Activated CD8-positive, alpha-beta memory T cell treated with anti-CD3 and anti-CD28 coated beads for 1 hour (primary cell): ENCODE measurements at places on chromosomes 5 and 9.

GRCh38 chr5:39201781-39202596, 17.4 kb downstream of the FYB1 start:
- no peak for DNase-seq

DNA sequence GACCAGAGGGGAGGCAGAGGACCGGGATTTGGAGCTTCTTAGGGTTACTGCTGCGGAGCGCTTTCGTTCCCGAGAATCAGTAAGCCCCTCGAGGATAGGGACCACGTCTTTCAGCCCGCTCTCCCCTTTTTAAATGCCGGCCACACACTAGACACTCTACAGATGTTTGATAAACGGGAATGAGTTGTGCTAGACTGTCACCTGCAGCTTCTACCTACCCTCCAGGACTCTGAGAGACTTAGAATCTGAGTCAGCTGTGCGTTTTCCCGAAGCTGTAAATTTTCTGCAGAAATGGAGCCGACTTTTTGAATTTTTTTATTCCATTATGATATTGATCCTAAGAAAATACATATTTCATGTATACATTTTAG, 670 bp downstream of the CCDC171 start:
- no peak for DNase-seq

DNA sequence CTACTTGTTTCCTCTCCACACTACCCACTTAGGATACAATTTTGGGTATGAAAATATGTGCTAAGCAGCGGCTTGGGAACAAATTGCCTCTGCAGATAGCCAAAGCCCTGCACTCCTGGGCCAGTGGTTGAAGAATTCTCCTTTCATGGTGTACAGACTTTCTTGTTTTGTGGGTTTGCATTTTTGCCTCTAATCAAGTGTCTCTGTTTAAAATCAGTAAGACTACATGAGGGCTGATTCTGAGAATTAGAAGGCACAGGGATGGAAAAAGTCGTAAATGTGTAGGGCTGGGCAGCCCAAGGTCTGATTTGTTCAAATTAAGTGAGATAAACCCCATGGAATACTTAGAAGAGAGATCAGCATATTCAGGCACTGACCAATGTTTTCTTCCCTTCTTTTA, 103.7 kb upstream of the CD180 start:
- DNase-seq: no peak

DNA sequence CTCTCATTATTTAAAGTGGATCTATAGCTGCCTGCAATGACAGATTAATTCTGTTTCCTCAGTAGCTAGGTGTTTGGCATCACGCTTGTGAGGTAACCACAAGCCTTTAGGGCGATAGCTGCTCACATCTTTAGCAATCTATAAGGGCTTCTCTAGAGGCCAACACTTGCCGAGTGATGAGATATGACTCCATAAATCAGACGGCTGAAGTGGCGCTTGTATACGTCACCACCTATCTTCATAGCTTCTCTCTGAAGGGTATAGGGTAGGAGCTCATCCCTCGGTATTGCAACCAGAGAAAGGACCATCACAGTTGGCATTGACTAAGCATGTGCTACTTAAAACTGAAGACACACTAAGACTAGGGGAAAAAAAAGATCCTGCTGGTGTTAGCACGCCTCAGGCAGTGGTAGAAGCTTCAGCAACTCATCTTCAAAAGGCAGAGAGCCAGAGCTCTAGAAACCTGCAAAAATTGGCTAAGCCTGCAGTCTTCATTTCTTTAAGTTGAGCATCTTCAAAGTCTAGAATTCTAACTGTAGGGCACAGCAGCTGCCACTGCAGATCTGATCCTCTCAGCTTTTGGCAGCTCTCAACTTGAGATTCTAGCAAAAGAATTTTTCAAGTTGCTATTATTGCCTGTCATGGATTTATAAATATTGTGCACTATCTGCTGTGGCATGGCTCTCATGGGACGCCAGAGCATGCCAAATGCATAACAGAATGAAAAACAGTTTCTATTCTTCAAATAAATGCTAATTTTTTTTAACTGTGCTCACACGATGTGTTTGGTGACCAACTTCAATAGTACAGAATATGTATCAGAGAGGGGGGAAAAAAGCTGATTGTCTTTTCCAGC, 37.5 kb downstream of the PSMB7 start:
- DNase-seq: no peak

GRCh38 chr9:107049046-107049802, 186.3 kb downstream of the ZNF462 start:
- DNase-seq: no peak

GRCh38 chr9:137067860-137068538, 2.4 kb downstream of the SAPCD2 start:
- DNase-seq: peak; percentile 68

- no peak for DNase-seq
Measured at GRCh38 chr5:147467973-147468508, 41.8 kb downstream of the DPYSL3 start.

DNA sequence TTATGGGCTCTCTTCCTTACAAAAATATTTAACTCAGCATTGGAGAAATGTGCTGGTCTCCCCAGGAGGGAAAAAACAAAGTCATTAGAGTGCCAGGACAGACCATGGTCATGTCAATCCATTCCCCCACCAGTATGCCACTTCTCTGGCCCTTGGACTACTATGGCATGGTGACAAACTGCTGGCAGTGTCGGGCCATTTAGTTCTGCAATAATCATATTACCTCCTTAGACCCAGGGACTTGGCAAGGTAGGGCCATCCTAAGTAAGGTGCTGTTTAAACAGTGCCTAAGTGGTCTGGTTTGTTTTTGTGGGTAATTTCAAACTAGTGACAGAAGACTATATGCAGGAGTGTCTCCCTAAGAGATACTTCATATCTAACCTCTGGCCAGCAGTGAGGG, 177.8 kb upstream of the STK32A start:
- no peak for DNase-seq

- DNase-seq: peak; percentile 44
Measured at GRCh38 chr9:99057665-99058625, 47.0 kb upstream of the TGFBR1 start.

DNA sequence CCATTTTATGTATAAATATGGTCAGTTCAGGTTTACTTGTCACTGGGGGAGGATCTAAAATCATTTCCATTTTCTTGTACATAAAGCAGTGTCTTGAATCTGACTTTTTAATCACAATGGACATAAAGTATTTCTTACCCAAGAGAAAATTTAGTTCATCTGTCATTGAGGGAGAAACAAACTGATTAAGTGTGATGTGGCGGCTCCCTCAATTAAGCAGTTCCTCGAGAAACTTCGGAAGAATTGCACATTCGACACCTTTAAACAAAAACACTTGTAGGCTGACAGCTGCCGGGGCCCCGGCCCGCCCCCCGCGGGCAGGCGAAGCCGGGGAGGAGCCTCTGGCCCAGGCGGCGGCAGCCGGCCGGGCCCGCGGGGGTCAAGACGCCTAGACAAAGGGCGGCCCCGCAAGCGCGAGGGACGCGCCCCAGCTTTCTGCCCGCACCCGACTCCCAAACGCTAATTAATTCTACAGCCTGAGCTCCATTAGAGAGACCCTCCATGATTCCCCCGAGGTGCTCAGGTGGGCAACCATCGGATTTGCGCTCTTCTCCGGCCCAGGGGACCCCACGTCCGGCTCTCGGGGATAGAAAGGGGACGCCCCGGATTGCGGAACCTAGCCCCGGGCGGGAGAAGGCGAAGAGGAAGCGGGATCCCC, 750 bp downstream of the TRIM36 start:
- no peak for DNase-seq

DNA sequence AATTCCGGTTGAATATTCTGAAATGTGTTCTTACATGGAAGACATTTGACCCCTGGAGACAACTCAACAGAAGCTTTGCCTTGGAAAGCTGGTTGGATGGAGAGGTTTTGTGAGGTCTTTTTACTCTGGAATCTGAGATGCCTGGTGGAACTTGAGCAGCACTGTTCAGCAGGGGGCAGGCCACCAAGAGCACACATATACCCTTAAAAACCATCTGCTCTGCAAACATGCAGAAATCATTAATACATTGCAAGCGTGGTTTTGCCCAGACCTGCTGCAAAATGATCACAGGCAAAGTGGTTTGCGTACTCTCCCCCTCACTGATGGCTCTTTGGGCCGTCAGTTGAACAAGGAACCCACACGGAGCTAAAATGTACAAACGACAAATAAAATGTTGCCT, 32.8 kb upstream of the DAP start:
- DNase-seq: no peak

- DNase-seq: no peak
Measured at GRCh38 chr9:133795049-133795448, 56.9 kb upstream of the SARDH start.

- no peak for DNase-seq
Measured at GRCh38 chr5:126280846-126281245, 142.4 kb upstream of the GRAMD2B start.
